ENCODE measurements at places on chromosomes 13 and 19.

DNA sequence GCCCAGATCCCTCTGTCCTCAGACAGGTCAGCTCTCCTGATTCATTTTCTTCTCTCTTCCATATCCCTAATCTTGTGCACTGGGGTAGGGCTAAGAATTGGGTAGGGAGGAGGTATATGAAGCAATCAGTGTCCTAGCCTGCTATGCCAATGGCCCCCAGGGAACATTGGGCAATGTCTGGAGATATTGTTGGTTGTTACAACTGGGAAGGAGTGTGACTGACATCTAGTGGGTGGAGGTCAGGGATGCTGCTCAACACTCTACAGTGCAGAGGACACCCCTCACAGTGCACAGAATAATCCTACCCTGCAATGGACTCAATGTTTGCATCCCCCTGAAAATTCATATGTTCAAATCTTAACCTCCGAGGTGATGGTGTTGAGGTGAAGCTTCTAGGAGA is 57.5 kb downstream of the CPAMD8 start:
- DNase-seq, result no peak

DNA sequence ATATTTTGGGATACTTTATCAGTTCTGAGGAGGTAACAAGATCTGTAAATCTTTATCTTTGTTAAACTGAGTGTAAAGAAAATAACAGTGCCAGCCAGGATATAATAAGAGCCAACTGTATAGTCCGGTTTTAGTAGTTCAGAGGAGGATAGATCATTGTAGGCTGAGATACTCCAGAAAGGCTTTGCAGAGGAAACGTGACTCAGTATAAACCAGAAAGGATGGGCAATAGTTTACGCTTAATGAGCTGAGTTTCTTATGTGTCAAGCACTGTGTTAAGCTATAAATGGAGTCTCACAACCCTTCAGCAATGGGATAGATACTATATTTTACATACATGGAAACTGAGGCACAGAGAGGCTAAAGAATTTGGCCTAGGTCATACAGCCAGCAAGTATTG is 3.8 kb downstream of the RFXAP start:
- no peak for DNase-seq

GRCh38 chr13:42574435-42575311 is 721 bp downstream of the TNFSF11 start:
- no peak for DNase-seq

DNA sequence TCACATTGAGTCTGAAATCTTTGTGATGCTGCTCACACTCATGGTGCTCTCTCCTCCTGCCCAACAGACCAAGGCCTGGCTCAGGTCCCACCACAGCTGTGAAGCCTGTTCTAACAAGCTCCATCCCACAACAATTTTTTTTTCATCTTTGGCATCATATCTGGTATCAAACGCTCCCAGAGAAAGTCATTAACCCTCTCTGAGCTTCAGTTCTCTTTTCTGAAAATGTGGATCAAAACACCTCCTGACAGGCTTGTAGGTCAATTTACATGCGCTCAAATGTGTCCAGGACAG is 224.4 kb downstream of the LACC1 start:
- no peak for DNase-seq

DNA sequence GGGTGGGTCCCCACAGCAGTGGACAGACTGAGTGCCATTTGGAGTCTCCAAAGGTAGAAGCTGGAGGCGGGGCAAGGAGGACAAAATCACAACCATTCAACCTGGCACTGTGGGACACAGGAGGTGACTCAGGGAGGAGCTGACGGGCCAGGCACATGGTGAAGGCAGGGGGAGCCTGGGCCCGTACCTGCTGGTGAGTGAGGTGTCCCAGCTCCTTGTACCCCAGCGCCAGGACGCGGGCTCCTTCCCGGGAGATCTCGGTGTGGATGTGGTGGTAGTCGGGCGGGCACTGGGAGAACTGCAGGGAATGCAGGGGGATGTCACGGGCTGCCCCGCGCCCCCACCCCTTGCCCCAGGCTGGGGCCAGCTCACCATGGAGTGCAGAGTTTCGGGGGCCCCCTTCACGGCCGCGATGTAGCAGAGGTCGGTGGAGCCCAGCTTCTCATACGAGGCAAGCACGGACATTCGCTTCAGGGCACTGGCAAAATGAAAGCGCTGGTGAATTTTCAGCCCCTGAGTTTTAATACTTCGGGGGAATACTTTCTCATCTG is 9.8 kb downstream of the ATP13A1 start:
- no peak for DNase-seq

DNA sequence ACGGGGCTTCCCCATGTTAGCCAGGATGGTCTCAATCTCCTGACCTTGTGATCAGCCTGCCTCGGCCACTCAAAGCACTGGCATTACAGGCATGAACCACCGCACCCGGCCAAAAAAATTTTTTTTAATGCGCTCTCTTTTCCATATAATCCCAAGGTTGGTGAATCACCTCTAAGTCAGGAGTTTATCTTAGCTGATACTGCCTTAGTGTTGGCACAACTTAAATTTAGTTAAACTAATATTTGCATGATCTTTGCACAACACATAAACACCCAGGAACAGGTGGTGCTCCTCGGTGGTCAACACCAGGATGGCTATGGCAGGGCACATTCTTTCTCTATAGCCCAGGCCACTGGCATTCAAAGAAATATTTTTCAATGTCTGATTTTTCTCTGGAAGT is 24.1 kb upstream of the PSG7 start:
- no peak for DNase-seq

- no peak for DNase-seq
Measured at GRCh38 chr13:20151612-20152011, 9.2 kb downstream of the GJA3 start.

DNA sequence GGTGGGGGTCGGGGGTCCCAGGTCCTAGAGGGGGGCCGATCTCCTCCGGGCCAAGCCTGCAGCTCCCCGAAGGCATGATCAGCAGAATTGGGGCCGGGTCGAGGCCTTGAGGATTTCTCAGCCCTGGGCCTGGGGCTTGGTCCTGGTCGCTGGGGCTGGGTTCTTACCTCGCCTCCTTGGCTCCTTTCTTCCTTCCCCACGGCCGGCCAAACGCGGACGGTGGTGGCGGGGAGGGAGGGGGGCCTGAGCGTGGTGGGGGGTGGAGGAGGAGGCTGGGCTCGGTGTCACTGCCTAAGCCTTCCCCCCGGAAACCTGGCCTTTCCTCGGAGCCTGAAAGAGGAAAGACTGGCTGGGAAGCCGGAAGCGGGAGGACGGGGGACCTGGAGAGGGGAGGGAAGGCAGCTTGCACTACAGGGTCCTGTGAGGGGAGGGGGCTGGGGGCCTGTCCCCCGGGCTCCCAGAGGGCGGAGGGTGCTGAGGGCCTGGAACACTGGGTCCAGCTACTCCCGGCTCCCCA is at the start of gene ZNF579:
Gene ZNF579, minus strand, starts transcription at position 221 of the 517 bp plus-strand sequence. CDS start 1,209 bp downstream, outside the sequence.
- no peak for DNase-seq

GRCh38 chr19:17306285-17306714 is 628 bp downstream of the MRPL34 start:
- no peak for DNase-seq

GRCh38 chr13:99726282-99726894 is 225.1 kb downstream of the TM9SF2 start:
- DNase-seq, result no peak

GRCh38 chr13:42466123-42466522 is 107.8 kb upstream of the TNFSF11 start:
- DNase-seq, result no peak

DNA sequence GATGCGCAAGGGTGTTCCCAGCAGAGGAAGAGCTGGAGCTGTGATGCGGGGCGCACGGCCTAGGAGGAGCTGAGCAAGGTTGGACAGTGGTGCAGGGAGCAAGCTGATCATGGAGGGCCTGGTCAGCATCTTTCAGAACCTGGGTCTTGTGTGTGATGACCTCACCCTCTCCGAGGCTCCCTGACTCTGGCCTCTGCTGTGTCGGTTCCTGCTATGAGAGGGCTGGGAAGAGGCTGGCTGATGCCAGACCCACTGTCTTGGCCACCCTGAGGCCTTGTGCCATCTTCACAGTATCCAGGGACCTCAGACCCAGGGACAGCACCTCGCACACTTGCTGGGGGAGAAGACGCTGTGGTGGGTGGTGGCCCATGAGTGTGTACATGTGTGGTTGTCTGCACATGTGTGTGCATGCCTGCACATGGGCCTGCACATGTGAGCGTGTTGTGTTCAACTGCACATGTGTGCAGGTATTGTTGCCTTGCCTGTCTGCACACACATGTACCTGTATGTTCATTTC is 16.5 kb upstream of the C13orf46 start:
- DNase-seq, result no peak

DNA sequence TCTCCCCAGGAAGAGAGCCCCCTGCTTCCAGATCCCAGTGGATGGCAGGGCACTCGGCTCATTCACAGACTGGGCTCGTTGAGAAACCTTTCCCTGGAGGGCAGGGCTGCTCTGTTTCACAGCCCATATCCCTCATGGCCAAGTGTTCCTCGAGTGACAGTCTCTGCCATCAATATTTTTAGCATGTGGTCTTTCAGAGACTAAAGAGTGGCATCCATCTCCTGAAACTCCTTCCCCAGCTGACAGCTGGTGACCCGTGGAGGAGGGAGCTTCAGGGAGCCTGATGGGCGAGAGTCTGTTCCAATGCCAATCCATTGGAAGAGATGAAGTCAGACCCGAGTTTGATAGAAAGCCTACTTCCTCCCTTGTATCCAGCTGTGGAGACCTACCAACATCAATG is 30.7 kb upstream of the ALOX5AP start:
- DNase-seq, result no peak

- DNase-seq, result no peak
Measured at GRCh38 chr19:47699360-47699917, 13.8 kb upstream of the EHD2 start.

DNA sequence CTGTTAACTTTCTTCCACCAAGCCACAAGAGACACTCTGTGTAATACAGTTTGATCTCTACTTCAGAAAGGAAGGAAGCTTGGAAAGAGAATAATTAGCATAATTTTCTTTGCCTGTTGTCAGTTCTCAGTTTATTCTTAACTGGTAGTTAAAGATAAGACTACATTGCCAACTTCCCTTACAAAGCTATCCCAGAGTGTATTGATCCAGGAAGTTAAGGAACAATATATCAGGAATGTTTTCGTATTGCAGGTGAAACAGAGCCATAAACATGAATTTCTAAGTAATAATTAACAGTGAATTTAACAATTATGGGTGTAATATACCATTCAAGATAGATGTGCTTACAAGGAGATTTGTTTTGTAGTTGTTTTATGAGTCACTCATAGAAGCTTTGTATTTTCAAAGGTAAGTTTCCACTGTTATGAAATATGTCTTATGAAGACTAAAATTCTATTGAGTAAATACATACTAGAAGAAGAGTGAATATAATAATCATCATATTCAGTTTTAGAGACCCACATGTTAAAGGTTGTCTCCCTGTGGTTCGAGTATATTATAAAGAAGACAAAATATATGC is 88.4 kb upstream of the KLF5 start:
- no peak for DNase-seq
